ENCODE measurements at places on chromosomes 11 and 22.

DNA sequence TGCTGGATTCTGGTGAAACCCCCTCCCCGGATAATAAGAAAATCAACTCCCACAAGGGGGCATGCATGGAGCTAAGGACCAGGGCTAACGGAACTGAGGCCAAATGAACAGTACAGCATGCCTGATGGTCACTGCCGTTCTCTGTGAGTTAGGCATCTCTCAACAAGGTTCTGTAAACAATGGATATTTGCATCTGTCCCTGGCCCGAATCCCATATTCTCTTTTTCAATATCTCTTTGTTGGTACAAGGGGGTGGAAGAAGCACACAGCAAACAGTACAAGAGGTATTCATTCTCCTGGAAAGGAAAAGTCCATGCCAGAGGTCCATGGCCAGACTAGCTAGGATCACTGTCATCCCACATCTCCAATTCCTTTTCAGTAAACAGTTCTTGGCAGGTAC, 32.2 kb upstream of the APOA1 start:
- no peak for DNase-seq

GRCh38 chr22:39503630-39504029, 1.5 kb downstream of the MIEF1 start:
- no peak for DNase-seq

DNA sequence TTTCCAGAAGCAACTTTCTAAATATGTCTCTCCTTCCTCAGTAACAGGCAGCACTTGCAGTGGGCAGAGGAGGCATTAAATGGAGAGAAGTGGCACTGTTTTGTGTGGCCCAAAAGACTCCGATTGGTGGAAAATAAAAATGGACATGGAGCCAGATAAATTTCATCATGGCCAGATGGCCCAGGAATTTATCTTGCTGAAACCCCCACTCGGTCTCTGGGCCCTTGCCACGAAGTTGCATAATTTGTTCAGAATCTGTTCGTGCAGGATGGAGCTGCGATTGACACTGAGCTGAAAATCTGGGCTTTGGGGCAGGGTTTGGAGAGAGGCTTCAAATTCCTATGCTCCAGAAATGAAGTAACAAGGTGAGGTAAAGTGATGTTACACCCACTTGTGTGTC, 65.5 kb downstream of the C11orf91 start:
- no peak for DNase-seq

DNA sequence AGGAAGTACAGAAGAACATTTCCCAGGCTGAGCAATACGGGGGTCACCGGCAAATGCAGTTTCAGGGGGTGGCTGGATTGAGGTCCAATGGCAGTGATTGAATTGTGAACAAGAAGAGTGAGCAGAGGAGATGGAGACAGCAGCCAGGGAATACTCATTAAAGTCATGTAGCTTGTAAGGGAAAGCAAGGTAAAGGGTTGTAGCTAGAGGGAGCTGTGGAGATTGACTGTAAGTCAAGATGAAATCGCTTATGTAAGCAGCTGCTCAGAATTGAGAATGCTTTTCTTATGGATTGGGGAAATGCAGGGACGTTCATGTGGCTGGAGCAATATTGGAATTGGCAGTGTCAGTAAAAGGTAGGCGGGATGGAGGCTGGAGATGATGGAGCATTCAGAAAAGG, 111.4 kb upstream of the TBCEL start:
- DNase-seq: peak; percentile 5

GRCh38 chr11:86292912-86293616, 9.0 kb upstream of the HIKESHI start:
- no peak for DNase-seq
